ENCODE measurements at places on chromosomes 5 and 9. TPM values are rescaled to one million over a fixed set of nuclear protein-coding genes. Genes with fewer than 3 reads are reported as not detected.

Gene PCDHGB2
- total RNA-seq: 0.20 TPM

Gene ZFP37
- 1.8 TPM for total RNA-seq

Gene LECT2
- total RNA-seq: not detected

Gene INSYN2B
- total RNA-seq: not detected

Gene IL4
- 2.1 TPM for total RNA-seq

Gene DDX41
- total RNA-seq: 73.2 TPM

Gene CDX1
- not detected for total RNA-seq

Gene PKN3
- total RNA-seq: 2.6 TPM

Gene C1QTNF3
- 7.6 TPM for total RNA-seq

Gene GPRIN1
- total RNA-seq: 1.9 TPM

Gene GPX3
- total RNA-seq: 1.2 TPM

Gene NREP
- 1.3 TPM for total RNA-seq

Gene SLC34A1
- 0.20 TPM for total RNA-seq

Gene PGM5
- not detected for total RNA-seq

Gene PCDHB4
- not detected for total RNA-seq

Gene CENPK
- total RNA-seq: 47.9 TPM

Gene THOC3
- 70.6 TPM for total RNA-seq

Gene TMEM171
- total RNA-seq: not detected

Gene ARHGEF37
- total RNA-seq: 1.8 TPM

Gene OBP2B
- not detected for total RNA-seq

Gene CRB2
- not detected for total RNA-seq

Gene ROR2
- total RNA-seq: 0.12 TPM

Gene ANKH
- 177 TPM for total RNA-seq

Gene CCDC180
- 9.1 TPM for total RNA-seq

Gene LCP2
- total RNA-seq: 351 TPM

Gene LRRC14B
- total RNA-seq: not detected

Gene IL3
- not detected for total RNA-seq

Gene TTC39B
- total RNA-seq: 42.7 TPM

Gene FAM200C
- total RNA-seq: not detected

Gene TEX48
- not detected for total RNA-seq

Gene ADAMTS2
- total RNA-seq: not detected

Gene ACTBL2
- not detected for total RNA-seq

Gene ORM2
- total RNA-seq: not detected

Gene NUTM2F
- not detected for total RNA-seq

Gene DDX4
- not detected for total RNA-seq

Gene ADAMTS19
- total RNA-seq: not detected

Gene ANKRD33B
- 6.6 TPM for total RNA-seq

Gene ANKDD1B
- total RNA-seq: 0.69 TPM

Gene TOR4A
- 6.1 TPM for total RNA-seq

Gene FBXW2
- 87.8 TPM for total RNA-seq

Gene FSD1L
- 1.6 TPM for total RNA-seq

Gene CTXN3
- not detected for total RNA-seq

Gene TAF11L10
- not detected for total RNA-seq

Gene ST8SIA4
- total RNA-seq: 55.2 TPM

Gene PCDHGC3
- total RNA-seq: 0.35 TPM

Gene GMCL2
- not detected for total RNA-seq

Gene SLC27A6
- not detected for total RNA-seq

Gene PCDHA11
- total RNA-seq: not detected

Gene DMRTA1
- not detected for total RNA-seq

Gene DMGDH
- total RNA-seq: 1.2 TPM

Gene FAM221B
- not detected for total RNA-seq

Gene LRRC19
- total RNA-seq: not detected

Gene PCDHGB1
- not detected for total RNA-seq

Gene CEL
- total RNA-seq: 0.37 TPM

Gene CD72
- total RNA-seq: 7.9 TPM

Gene OGN
- total RNA-seq: 0.86 TPM

Gene FRMPD1
- total RNA-seq: not detected

Gene NAIP
- 33.5 TPM for total RNA-seq

Gene KCNV2
- not detected for total RNA-seq

Measured in CD4-positive, CD25-positive, alpha-beta regulatory T cell (primary cell).